Cardiac muscle cell (in vitro differentiated cells and primary cell): ENCODE measurements at places on chromosomes 11 and 22. TPM values are rescaled to one million over a fixed set of nuclear protein-coding genes. Genes with fewer than 3 reads are reported as not detected.

GRCh38 chr11:82225502-82225901, 508.2 kb downstream of the FAM181B start:
- no peak for DNase-seq

- peak; percentile 79 for DNase-seq
Observed at GRCh38 chr11:19553683-19554333, 158.8 kb upstream of the NAV2 start.

- DNase-seq = no peak
Observed at GRCh38 chr11:10201343-10201742, 92.7 kb downstream of the SBF2 start.

DNA sequence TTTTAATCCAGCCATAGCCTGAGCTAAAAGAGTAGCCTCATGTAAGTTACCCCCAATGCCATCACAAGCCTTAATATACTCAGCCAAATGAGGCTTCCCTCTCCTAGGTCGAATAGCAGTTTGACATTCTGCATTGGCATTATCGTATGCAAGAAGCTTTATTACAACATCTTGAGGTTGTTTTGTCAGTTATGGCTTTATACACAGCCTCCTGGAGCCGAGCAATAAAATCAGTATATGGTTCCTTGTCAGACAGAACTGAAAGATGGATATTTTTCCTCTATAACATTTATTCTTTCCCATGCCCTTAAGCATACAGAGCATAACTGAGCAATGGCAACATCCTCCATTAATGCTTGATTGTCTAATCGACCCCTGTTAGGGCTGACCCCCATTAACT, 5.4 kb upstream of the DNAJB13 start:
- no peak for DNase-seq

DNA sequence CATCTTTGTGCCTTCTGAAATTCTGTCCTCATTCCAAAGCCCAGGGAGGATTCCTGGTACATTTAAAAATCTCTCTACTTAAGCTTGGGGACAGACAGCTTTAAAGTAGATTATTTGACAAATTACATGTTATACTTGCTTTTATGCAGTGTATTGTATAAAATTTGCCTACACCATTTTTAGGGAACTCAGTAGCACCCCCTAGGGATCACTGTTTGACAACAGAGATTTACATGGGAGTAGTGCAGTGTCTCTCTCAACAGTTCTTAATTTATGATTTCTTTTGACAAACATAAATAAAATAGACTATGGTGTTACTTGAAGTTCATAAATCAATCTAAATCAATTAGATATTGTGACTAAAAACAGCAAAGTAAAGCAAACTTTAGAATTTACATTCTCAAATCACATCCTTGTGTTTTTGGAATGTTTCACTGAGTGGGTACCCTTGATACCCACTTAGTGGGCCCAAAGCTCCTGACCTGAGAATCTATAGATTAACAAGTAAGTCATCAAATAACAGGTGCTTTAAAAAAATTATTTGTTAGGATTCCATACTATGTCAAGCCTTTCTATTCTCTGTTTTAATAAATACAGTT, 428.8 kb downstream of the DYNC2H1 start:
- DNase-seq = peak; percentile 72

DNA sequence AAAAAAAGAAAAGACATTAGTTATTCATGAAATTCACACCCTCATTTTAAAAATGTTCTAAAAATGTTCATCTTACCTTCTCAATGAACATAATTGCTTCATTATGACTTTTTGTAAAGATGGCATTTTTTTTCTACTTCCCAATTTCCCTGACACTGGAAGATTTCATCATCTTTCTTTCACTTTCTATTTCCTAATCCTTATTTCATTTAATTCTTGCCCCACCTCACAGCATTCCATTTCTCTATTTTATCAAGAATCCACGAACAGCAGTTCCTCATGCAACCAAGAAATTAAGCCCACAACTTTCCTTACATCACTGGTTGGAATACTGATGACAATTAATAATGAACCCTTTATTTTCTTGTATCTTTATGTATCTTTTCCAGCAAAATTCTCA, 1.9 kb downstream of the PATL1 start:
- DNase-seq = no peak

GRCh38 chr11:102807921-102808320, 10.0 kb upstream of the MMP1 start:
- DNase-seq = no peak

DNA sequence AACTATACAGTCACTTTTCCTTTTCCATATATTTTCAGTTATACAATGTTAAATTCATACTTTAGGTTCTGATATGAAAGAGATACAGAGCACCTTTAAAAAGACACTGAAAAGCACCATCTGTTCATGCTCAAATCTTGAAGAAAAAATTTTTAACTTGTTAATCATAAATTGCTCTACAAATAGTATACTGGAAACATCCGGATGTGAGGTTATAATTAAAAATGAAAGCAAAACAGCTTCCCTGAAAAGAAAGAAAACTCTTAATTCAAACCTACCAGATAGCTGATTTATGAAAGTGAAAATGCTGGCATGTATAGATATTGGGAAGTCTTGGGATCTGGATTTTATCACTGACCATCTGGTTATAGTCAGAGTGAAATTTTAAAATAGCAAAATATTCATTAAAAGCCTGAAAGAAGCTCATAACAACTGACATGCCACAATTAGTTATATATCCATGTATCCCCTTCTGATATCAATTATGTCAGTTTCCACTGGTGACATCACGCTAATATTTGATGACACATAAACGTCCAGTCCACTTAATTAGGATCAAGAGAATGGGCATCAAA, 740.0 kb downstream of the DLG2 start:
- no peak for DNase-seq

- peak; percentile 98 for DNase-seq
Observed at GRCh38 chr11:12200991-12201985, 90.9 kb downstream of the MICAL2 start.

- no peak for DNase-seq
Observed at GRCh38 chr22:29200901-29201300, 4.8 kb upstream of the EMID1 start.

DNA sequence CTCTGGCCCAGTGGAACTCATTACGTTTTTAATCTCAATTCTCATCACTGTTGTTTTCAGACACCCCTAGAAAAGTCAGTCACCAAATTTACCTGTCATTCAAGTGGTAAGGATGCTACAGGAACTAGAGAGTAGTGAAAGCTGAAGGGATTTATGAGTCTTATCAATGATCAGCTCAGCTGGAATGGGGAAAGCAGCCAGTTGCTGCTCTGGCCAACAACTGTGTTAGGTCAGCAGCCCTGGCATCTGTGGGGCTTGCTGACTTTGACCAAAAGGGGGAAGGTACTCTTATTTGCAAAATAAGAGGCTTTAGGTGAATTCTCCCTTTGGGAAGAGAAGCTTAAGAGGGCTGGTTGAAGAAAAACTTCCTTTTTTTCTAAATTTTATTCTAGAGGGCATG, 76.2 kb upstream of the HORMAD2 start:
- DNase-seq = no peak

- DNase-seq = no peak
Observed at GRCh38 chr11:33323421-33323820, 66.2 kb downstream of the HIPK3 start.

DNA sequence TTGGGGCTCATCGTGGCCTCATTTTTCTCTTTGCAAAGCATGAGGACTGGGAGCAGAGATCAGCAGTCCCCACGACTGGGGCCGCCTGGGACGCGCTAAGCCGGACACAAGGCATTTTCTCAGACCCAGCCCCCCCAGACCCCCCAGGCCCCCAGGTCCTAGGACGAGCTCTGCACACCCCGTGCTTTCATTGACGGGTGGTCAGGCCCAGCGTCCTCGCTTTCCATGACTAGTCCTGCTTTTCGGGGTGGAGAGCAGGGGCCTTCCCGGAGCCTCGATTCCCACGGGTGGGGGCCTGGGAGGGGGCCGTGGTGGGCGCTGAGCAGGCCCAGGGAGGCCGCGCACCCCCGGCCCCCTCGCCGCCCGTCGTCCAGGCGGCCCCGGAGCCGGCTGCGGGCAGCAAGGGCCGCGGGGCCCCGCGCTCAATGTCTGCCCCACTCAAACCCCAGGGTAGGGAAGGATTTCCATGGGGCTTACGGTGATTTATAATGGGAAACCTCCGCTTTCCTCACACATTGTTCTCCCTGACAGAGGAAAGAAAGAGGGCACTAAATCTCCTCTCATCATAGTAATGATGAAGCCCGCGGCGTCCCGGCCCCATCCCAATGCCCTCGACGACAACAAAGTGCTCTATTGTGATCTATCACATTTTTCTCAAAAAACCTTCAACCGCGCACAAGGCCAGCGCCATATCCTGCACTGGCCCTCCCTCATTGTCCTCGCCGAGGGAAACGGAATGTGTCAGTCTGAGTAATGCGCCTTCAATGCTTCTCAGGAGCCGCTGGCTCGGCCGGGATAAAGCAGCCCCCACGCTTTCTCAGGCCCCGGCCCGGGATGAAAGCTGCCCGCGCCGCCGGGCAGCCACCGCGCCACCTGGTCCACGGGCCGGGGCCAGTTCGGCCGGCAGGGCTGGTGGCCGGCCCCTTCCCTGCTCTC, 10.4 kb upstream of the LINC01488 start:
- no peak for DNase-seq

DNA sequence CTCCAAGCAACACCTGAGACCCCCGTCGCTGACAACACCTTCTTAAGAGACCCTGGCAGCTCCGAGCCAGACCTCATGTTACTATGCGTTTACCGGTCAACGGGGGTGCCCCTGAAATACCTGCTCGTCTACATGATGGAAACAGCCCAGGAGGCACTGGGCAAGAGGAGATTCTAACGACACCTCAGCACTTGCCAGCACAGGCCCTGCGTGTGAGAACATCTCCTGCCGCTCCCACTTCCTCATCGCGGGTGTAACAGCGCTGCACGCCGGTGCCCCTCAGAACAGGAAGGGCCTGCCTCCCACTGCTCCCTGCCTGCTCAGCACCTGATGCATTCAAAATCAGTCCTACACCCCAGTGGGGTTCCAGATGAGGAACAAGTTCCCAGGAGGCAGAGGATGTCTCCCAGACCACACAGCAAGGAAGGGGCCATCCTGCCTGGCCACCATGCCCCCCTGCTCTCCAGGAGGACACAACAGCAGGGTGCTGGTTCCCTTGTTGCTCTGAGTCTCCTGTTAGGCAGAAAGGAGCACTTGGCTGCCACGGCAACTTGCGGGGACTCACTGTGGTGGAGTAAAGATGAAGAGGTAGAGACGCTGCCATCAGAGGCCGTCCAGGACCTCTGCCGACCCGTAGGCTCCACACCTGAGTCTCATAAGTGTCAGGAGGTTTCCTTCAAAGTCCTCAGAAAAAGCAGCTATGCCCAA, 2.1 kb downstream of the TOLLIP start:
- no peak for DNase-seq

GRCh38 chr22:46050916-46051614, 74.1 kb upstream of the WNT7B start:
- DNase-seq = no peak

GRCh38 chr11:66840317-66841091, 2.7 kb upstream of the RCE1 start:
- DNase-seq = no peak

- no peak for DNase-seq
Observed at GRCh38 chr11:116644941-116645305, 127.9 kb downstream of the BUD13 start.

GRCh38 chr22:29216873-29217666, 11.4 kb downstream of the EMID1 start:
- DNase-seq = no peak

Gene NAP1L4
- 132 and 150 TPM in 2 replicates for total RNA-seq

Gene FGF4
- total RNA-seq = not detected in 2 replicates

Gene KIAA1671
- total RNA-seq = 18.7 and 37.3 TPM in 2 replicates

Gene SMTNL1
- 0.11 TPM in 1 of 2 replicates, not detected in the other for total RNA-seq

Gene TSSK2
- not detected in 2 replicates for total RNA-seq

Gene DAGLA
- 5.5 and 6.3 TPM in 2 replicates for total RNA-seq

Gene OR8H3
- total RNA-seq = not detected in 2 replicates

Gene RTN4R
- total RNA-seq = 5.3 and 9.8 TPM in 2 replicates

Gene LAYN
- total RNA-seq = 1.8 and 2.6 TPM in 2 replicates

Gene ROM1
- total RNA-seq = 3.3 and 3.5 TPM in 2 replicates
